Stimulated activated CD4-positive, alpha-beta T cell treated with anti-CD3 and anti-CD28 coated beads, Interleukin-15, amount 100 ng/mL, for 1 hour (primary cell): ENCODE measurements at places on chromosomes 5 and 9.

GRCh38 chr9:2486988-2487387 is 134.6 kb upstream of the VLDLR start:
- DNase-seq, result no peak

DNA sequence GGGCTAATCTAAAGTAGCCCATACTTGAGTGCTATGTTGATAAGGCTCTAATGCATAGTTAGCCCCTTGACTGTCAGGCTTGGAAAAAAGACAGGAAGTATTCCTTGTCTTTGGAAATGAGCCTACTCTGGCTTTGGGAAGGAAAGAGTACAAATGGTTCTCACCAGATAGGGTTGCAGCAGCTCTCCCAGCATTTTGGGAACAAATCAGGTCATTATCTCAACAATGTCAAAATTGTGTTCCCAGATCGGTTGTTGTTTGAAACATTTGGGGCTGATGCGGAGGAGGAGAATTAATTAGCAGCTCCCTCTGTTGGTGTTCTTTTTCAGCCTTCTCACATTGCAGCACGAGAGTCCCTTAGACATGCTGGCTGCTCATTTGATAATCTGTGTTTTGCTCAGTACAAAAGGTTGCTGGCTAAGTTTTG is 294.7 kb upstream of the DMRT1 start:
- DNase-seq, result no peak

- DNase-seq, result peak; percentile 52
Measured at GRCh38 chr9:91734371-91734981, 215.6 kb downstream of the ROR2 start.

DNA sequence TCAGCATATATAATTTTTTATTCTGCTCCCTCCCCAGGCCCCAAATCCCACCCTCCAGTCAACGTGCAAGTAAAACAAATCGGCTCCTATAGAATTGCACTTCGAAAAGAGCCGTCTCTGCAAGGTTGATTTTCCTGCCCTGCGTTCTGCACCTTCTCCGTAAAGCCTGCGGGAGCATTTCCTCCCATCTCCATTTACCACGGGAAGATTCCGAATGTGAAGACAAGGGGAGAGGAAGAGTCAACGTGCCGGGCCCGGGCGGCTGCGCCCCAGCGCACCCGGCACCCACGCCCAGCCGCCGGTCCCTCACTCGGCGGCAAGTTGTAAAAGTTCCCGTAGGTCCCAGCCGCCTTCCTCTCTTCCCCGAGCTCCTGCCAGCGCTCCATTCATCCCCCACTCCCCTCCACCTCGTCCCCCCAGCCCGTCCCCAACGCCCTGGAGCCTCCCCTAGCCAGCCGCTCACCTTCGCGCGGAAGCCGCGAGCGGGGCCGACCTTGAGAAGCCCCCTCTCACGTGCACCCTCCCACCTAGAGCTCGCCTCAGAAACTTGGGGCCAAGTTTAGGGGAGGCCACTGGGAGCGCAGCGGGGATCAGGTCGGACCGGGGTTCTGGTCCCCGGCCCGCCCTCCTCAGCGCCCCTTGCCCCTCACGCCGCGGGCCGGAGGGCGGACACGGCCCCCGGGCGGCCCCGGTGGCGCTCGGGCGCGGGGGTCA is 431 bp downstream of the BNC2 start:
- DNase-seq, result no peak

- DNase-seq, result no peak
Measured at GRCh38 chr9:91151718-91152095, 210.0 kb downstream of the AUH start.
